Eye (tissue), 1 donor: ENCODE measurements at places on chromosomes 11 and 22.

DNA sequence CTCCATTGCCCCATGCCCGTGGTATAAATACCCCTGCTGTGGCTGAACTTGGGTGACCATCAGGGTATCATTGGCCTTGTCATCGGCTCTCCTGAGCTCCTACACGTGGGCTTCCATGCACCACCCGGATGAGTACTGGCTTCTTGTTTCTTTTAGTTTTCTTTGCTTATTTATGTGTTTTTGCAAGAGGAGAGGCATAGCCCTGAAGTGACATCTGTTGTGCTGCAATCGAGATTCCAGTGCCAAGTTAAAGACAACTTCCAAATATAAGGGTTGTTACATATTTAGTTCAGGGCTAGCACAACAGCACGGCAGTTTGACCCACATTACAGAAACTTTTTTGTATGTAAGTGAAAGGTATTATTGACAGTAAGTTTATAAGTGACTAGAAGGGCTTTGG lies 1087.1 kb downstream of the TBC1D22A start:
- DNase-seq = no peak

GRCh38 chr11:10026514-10026913 lies 267.5 kb downstream of the SBF2 start:
- DNase-seq = no peak

- no peak for DNase-seq
These were observed 15.5 kb upstream of the TMEM135 start for GRCh38 chr11:87022254-87022653.

- DNase-seq = no peak
These were observed 279.9 kb downstream of the BRD1 start for GRCh38 chr22:49547751-49548239.

DNA sequence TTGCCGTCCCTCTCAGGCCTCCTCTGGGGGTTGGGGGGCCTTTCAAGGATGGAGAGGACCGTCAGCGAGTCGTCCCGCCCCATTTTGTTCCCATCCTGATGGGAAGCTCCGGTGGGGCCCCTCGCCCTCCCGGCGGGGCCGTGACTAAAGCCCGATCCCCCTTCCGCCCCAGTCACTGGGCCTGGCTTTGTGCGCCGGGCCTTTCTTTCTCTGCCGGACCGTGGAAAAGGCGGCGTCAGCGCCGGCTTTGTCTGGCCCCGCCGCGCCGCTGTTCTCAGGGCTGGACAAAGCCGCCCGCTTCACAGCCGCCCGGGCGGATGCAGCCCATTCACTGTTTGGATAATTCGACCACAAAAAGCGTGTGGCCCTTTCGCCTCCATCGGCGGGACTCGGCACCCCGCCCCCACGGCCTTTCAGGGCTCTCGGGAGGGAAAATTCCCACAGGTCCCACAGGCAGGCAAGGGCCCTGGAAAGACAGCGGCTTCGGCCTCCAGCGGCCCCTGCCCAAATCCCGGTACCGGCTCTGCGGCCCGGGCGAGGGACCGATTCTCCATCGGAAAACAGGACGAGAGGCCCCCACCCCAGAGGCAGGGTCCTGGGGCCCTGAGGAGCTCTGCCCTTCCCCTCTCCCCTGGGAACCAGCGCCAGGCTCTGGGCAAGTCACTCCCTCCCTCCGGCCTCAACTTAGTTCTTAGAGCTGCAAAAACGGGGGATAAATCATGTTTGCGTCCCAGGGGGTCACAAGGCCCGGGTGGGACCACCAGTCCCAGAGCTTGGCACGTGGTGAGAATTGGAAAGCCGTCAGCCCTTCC lies 87.2 kb downstream of the WNT7B start:
- peak; percentile 84 for DNase-seq

DNA sequence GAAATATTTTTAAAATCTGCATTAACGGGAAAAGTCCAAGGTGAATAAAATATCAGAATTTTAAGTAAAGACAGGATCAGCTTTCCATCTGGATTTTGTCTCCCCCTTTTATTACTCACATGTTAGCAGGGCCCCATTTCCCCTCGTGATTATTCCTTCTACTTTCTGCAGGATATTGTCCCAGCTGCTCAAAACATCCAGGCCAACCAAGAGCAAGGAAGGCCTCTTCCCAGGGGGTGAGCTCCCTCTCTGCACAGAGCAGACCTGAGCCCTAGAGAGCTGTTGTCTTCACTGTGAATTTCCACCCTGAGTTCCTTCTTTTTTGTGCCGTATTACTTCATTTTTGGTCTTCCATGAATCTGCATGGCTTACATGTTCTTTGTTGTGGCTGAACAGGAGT lies 3.7 kb upstream of the TMPRSS13 start:
- DNase-seq = no peak

DNA sequence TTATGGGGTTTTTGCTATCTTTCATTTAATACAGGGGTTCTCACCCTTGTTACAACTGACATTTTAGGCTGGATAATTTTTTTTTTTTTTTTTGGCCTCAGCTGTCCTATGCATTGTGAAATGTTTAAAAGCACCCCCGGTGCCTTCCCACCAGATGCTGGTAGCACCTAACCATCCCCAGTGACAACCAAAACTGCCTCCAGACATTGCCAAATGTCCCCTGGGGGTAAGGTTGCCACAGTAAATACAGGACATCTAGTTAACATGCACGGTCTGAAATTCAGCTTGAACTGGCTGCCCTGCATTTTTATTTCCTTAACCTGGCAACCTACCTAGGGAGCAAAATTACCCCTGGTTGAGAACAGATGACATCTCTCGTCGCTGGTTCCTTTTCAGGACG lies 72.4 kb downstream of the CYTH4 start:
- no peak for DNase-seq

DNA sequence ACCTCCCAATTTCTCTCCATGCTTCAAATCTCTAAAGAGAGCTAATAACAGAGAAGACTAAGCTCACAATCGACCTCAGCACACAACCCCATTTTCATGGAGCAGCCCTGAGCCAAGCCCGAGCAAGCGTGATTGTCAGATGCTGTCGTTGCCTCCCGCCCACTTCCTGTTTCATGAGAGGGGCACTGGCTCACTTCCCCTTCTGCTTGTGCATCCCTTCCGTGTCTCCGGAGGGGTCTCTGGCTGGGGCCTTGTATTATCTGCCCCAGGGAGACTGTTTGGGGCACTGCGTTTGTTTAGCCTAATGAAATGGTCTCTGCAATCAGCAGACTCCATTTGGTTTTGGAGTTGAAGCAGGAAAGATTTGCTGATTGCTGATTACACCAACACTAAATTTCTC lies 181.3 kb upstream of the SEZ6L start:
- DNase-seq = no peak

DNA sequence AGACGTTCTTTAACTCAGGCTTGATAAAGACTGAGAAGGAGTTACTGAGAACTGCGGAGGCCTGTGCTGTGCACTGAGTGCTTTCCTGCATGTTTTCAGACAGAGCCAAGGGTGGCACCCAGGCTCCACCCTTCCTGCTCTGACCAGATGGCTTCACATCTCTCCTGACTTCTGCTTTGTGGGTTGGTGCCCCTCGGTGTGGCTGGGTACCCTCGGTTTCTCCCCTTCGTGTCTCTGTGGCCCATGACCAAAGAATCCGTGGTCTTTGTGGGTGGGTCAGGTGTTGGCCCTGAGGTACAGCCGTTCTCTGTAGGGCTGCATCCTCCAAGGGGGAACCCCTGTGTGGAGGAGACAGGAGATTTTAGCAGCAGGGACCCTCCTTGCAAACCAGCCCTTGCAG lies 34.3 kb downstream of the GRIK4 start:
- DNase-seq = no peak

GRCh38 chr22:22706253-22706915 lies 62.0 kb downstream of the GGTLC2 start:
- DNase-seq = no peak

DNA sequence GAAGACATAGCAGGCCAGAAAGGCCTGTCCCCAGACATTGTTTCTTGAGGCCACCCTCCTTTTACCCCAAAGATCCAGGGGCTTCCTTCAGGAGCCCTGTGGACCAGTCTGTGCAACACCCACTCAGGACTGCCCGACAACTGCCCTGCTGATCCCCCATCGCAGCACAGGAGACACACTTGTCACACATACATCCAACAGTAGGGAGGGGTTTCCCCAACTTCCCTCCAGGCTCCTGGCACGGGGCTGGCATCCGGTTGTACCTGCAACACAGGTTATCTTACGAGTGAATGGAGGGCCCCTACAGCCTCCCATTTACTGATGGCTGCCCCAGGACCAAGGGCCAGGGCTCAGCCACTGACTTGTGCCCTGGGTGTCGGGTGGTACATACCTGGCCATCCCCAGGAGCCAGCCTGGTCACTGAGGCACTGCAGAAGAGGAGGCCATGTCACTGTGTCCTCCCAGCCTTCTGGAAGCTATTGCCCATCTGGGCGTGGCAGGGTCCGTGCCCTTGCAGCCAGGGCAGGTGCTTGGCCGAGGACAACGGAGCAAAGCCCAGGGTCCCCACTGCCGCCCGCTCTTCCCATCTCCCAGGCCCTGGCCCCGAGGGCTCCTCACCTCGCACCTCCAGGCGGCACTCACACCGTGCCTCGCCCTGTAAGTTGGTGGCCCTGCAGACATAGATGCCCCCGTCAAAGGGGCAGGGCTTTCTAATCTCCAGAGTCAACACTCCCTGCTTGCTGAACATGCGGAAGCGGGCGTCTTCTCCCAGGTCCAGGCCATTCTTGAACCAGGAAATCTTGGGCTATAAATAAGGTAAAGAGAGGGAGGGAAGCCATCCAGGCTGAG lies 20.8 kb downstream of the MYBPC3 start:
- no peak for DNase-seq

GRCh38 chr11:2721210-2721916 lies 21.6 kb upstream of the KCNQ1OT1 start:
- peak; percentile 82 for DNase-seq

DNA sequence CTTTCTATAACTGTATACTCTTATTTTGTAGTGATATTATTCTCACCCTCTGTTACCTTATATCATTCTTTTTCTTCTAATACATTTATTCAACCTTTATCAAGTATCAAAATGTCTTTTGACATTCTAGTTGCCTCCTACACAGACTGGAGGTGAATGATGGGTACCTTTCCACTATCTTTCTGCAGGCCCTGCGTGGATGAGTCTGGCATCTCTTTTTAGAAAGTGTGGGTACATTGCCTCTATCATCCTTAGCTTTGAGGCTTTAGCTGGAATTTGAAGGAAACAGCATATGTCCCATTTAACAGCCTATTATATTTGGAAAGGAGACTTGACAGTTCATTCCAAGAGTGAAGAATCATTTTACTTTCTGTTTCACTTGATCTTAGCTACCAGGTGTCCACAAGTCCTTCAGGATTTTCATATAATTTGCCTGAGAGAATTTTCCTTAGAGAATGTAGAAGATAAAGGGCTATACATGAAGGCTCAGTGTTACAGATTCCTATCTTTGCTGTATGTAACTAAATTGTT lies 192.0 kb downstream of the CWF19L2 start:
- no peak for DNase-seq

GRCh38 chr22:44402196-44403111 lies 89.7 kb upstream of the SHISAL1 start:
- DNase-seq = no peak

DNA sequence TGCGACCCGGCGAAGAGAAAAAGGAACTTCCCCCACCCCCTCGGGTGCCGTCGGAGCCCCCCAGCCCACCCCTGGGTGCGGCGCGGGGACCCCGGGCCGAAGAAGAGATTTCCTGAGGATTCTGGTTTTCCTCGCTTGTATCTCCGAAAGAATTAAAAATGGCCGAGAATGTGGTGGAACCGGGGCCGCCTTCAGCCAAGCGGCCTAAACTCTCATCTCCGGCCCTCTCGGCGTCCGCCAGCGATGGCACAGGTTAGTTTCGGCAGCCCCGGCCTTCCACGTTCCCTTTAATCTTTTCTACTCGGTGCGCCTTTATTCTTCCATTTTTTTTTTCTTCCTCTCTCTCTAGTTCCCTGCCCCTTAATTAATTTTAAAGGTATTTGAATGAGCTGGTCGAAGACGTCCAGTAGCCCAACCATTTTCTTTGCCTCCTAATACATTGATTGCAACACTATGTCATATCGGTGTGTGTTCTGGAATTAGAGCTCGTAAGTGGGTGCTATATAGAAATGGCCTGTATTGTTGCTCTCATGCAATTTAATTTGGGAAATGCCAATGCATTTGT lies 537 bp downstream of the EP300 start:
- peak; percentile 73 for DNase-seq

DNA sequence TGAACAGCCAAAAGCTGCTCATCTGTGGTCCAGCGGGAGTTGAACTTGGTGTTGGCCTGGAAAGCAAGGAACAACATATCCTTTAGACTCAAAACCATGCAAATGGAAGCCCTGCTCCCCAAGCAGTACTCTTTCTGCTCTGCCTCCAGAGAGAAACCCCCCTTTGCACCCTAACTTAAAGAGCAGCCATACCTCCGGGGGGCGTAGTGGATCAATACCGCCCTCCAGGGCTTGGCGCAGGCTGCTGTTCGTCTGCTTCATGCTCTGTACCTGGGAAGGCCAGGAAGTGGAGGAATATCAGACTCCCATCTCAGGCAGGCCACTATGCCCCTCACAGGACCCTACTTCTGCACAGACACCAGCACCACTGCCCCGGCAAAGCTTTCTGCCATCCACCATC lies 4.3 kb downstream of the RCOR2 start:
- no peak for DNase-seq

DNA sequence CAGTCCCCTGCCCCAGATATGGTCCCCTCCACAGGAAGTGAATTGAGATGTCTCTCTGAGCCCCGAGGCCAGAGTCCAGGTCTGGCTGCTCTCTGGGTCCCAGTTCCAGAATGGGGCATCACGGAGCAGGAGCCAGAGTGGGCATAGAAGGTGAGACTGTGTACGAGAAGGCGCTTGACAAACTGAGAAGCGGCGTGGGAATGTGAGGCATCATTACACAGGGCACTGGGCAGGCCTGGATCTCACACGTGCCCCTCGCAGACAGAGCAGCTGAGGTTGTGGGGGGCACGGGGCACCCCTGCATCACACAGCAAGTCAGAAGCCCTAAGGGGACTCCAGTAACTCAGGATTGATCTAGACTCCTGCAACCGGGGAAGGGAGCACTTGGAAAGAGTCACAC lies 9.2 kb downstream of the STARD10 start:
- no peak for DNase-seq
